ENCODE measurements at places on chromosomes 5 and 9. TPM values are rescaled to one million over a fixed set of nuclear protein-coding genes. Genes with fewer than 3 reads are reported as not detected.

LRRTM2 gene
- 1.4 TPM for total RNA-seq

DNM1 gene
- 0.13 TPM for total RNA-seq

PALM2AKAP2 gene
- total RNA-seq = under 0.01 TPM

CBY3 gene
- total RNA-seq = not detected

CTSV gene
- total RNA-seq = 0.25 TPM

ZNF366 gene
- total RNA-seq = 1.9 TPM

PFN3 gene
- not detected for total RNA-seq

GRM6 gene
- not detected for total RNA-seq

ANKRD34B gene
- not detected for total RNA-seq

SHISAL2B gene
- not detected for total RNA-seq

NRG2 gene
- 0.51 TPM for total RNA-seq

FBXO4 gene
- total RNA-seq = 8.5 TPM

AK3 gene
- 61.2 TPM for total RNA-seq

PCDHB16 gene
- 0.76 TPM for total RNA-seq

SMIM32 gene
- not detected for total RNA-seq

TLR4 gene
- total RNA-seq = 172 TPM

TNFSF15 gene
- total RNA-seq = 0.90 TPM

GKAP1 gene
- total RNA-seq = 0.89 TPM

CER1 gene
- not detected for total RNA-seq

VCAN gene
- total RNA-seq = 0.25 TPM

QRFP gene
- not detected for total RNA-seq

GPX3 gene
- total RNA-seq = 8.6 TPM

SLC6A19 gene
- total RNA-seq = not detected

PCDHA13 gene
- total RNA-seq = under 0.01 TPM

PCDHA1 gene
- not detected for total RNA-seq

SECISBP2 gene
- 16.4 TPM for total RNA-seq

STX17 gene
- 12.3 TPM for total RNA-seq

MAMDC4 gene
- total RNA-seq = 0.64 TPM

PCDHB6 gene
- 0.13 TPM for total RNA-seq

SPATA6L gene
- 3.3 TPM for total RNA-seq

INSL6 gene
- total RNA-seq = not detected

HAVCR2 gene
- 0.64 TPM for total RNA-seq

ZSWIM6 gene
- 8.3 TPM for total RNA-seq

HEMGN gene
- total RNA-seq = not detected

IER5L gene
- 11.2 TPM for total RNA-seq

PCDHA6 gene
- total RNA-seq = not detected

CXXC5 gene
- 71.3 TPM for total RNA-seq

SNCAIP gene
- 50.6 TPM for total RNA-seq

OR13C9 gene
- not detected for total RNA-seq

TMC1 gene
- 0.25 TPM for total RNA-seq

TAF11L13 gene
- not detected for total RNA-seq

HEXB gene
- total RNA-seq = 94.5 TPM
